ENCODE measurements at places on chromosomes 2 and 18.

DNA sequence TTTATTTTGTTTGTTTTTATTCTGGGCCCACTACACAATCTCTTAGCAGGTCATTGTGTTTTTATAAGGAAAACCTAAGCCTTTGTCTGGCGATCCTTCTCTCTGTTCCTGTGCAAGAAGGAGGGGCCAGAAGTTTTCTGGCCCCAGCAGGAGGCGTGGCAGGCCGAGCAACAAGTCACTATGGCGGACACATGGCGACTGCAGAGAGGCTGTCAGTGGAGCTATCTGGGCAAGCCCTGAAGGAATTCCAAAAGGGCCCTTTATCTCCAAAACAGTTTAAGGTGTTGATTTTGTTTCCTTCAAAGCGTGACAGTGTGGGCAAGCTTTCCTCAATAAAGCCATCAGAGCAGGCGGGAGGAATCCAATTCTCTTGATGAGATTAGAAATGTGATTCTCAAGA lies 118.8 kb upstream of the CTAGE1 start:
- no peak for DNase-seq

GRCh38 chr2:212626371-212626918 lies 87.8 kb upstream of the ERBB4 start:
- no peak for DNase-seq

GRCh38 chr2:62801110-62801509 lies 95.6 kb downstream of the EHBP1 start:
- DNase-seq, result no peak

DNA sequence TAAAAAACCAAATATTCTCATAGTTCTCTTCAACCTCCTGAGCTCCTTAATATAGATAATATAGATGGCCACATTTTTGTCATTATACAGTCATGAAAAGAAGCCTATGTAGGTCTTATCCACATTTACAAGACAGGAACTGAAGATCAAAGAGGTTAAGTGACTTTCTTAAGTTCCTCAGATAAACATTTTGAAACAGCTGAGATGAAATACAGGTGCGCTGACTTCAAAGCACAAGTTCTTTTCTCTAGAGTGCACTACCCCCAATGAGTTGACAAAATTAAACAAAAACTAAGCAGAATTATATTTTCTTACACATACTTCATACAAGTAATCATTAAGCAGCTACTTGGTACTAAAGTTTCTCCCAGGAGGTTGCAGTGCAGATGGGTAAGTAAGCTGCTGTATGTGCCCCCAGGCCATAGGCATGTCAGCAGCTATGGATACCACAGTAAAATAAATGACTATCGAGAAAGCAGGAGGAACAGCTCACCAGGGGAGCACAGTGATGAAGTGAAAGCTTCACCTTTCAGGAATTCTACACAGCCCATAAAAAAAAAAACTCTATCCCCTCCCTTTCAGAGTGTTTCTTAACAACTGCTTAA lies 199.8 kb downstream of the DPP10 start:
- DNase-seq, result no peak

- no peak for DNase-seq
Measured at GRCh38 chr2:10977621-10978020, 65.9 kb downstream of the KCNF1 start.

- no peak for DNase-seq
Measured at GRCh38 chr2:216922175-216922780, 62.4 kb upstream of the TNP1 start.

DNA sequence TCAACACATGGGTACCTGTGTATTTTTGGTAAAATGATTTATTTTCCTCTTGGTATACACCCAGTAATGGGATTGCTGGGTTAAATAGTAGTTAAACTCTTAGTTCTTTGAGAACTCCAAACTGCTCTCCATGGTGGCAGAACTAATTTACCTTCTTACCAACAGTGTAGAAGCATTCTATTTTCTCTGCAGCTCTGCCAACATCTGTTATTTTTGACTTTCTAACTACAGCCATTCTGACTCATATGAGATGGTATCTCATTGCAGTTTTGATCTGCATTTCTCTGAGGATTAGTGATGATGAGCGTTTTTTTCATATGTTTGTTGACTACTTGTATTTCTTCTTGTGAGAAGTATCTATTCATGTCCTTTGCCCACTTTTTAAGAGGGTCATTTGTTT lies 180.6 kb downstream of the FSIP2 start:
- no peak for DNase-seq

DNA sequence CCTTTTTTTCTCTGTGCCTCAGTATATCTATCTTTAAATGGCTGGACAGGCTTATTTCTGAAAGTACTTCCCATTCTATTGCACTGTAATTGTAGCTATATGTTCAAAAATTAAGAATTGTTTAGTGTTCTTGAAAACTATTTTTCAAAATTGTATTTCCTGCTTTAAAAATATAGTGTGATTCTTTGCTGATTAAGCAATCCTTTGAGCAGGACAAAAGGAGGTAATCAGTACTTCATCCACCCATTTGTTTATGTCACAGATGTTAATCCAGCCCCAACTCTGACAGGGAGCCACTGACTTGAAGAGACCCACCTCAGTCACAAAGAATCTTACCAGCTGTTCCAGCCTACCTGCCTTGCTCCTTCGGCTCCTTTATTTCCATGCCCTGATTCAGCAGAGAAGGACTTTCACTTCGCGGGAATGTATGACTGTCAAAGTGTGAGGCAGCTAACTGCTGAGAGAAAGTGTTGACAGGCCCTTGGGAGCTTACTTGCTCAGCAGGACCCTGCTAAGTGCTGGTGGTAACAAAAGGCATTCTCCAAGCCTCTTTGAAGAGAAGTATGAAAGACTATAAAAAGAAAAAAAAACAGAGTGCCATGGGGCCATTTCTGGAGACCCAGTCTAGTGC lies 393.3 kb upstream of the CYRIA start:
- no peak for DNase-seq
